ENCODE measurements at places on chromosomes 3 and 15. TPM values are rescaled to one million over a fixed set of nuclear protein-coding genes. Genes with fewer than 3 reads are reported as not detected.

The ZNF662 gene
- total RNA-seq, result not detected

- DNase-seq, result no peak
- H3K27me3 ChIP-seq, result peaks cover 42% of the 10 kb centered on the region
- H3K36me3 ChIP-seq, result no peaks in the 10 kb centered on the region
- peaks cover 35% of the 10 kb centered on the region for H3K4me1 ChIP-seq
- no peak overlapping the region for H3K4me3 ChIP-seq
Measured at GRCh38 chr3:45212095-45212468, 14.0 kb downstream of the TMEM158 start.

GRCh38 chr3:52004163-52004787, 8.6 kb upstream of the RPL29 start:
- no peak overlapping the region for H3K4me3 ChIP-seq
- no peak for DNase-seq
- no peak overlapping the region for H3K27ac ChIP-seq
- H3K36me3 ChIP-seq, result no peaks in the 10 kb centered on the region

GRCh38 chr15:79431636-79432344, at the start of gene MINAR1:
TSS of gene MINAR1 (plus strand) at chr15:79432336. CDS start at chr15:79456148, 23,812 bp downstream.
- no peaks in the 10 kb centered on the region for H3K4me1 ChIP-seq
- H3K27me3 ChIP-seq, result peaks cover 69% of the 10 kb centered on the region
- no peak within 1 kb of the TSS for H3K27ac ChIP-seq
- H3K36me3 ChIP-seq, result no peaks in the 10 kb centered on the region

The FAM81A gene
- 2.5 TPM for total RNA-seq

Measured in activated CD8-positive, alpha-beta memory T cell treated with anti-CD3 and anti-CD28 coated beads, Interleukin-2, amount 10 ng/mL, durations not matched to agents 7 days and 5 days (primary cell).